ENCODE measurements at places on chromosomes 7 and 10.

- no peak for DNase-seq
These were observed 11.6 kb upstream of the RBP3 start for GRCh38 chr10:47336387-47337134.

DNA sequence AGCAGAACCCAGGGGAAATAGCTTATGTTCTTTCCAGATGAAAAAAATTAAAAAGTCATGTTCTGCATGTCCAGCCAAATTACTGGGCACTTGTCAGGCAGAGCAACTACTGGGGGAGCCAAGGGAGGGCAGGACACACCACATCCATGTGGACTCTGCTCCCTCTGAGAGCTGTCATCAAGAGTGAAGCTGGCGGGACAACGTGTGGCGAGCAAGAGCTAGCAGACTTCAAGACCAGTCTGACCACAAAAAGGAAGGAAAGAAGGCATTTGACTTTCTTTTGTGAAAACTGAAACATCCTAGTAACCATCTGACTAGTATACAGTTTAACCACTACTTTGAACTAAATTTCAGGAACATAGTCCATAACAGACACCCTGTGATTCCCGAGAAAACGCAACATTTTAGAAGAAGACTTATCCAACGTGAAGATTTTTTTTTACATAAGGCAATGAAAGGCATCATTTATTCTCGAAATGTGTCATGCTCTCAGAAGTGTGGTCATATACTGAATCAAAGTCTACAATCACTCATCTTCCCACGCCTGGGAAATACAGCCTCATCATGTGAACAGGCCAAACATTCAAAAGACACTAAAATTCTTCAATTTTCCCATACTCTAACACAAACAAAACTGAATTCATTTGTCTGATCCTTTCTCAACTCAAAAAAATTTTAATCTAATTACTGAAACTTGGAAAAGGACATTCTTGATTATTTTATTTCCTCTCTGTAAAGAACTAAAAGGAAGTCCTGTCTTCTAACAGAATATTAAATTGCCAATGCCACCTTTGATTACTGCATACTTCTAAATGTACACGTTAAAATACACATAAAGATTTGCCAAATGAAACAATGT is 15.5 kb downstream of the CYTH3 start:
- no peak for DNase-seq

GRCh38 chr7:103651593-103652377 is 205.8 kb upstream of the SLC26A5 start:
- no peak for DNase-seq

DNA sequence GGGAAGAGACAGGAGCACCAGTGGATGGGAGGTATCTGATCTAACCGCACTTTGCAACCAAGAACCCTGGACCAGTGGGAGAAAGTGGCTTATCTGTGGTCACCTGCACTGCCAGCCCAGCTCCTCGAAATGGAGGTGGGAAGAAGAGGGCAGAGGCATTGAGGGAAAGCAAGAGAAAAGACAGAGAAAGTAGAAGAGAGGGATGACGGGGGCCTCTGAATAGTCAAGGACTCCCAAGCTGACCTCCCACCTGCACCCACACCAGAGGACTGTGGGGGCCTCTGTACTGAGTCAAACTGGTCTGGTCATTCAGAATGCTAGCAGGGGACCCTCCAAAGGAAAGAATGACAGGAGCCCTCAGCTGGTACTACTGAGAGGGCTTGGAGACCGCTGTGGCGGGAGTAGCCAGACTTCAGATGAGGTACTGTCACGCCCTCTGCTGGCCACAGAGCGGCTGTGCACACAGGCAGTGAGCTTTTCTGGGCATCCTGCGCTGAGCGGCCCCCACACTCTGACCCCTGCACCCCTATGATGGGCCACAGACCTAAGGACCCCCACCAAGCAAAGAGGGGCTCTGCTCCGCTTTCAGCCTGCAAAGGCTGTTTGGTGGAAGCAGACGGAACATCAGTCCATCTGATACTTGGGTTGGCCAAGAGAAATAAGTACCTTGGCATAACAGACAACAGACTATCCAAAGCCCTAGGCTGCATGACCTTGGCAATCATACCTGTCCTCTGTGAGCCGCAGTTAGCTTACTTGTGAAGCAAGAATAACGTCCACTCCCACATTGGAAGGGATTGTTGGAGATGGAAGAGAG is 112.9 kb downstream of the COL13A1 start:
- DNase-seq: peak; percentile 51

DNA sequence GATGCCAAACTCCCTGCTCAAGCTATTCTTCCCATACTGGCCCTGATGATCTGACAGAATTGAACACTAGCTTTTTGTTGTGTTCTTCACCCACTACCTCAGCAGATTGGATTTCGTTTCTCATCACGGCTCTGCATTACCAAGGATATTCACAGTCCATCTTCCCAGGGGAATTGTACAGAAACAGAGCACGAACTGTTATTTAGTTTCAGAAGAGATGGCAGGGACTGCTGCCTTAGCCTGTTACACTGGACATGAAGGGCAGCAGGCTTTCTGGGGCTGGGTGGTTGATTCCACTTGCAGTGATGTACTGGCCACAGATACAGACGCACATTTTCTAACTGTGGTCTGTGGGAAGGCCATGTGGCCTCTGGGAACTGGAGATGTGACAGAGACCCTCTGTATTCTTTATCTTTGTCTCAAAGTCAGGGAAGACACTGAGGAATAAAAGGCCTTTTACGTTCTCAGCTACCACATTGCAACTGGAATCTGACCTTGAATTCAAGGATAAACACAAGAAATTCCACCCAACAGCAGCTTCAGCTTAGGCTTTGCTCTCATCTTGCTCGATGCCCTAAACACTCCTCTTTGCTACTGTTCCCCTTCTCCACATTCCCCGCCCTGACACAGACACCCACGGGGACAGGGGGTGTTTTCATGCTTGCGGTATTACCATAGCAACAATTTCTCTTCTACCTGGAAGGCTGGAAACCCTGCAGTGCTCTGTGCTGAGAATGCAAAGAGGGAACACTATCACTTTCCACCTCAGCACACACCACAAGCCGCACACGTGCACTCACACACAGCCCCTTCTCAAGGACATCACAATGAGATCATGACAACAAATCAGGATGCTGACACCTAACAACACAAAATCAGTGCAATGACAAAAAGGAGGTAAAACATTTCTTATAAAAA is 81.7 kb downstream of the RNF216 start:
- peak; percentile 43 for DNase-seq

GRCh38 chr7:133698127-133698526 is 429.0 kb upstream of the LRGUK start:
- DNase-seq: no peak

- DNase-seq: peak; percentile 35
These were observed 191.2 kb upstream of the PRSS1 start for GRCh38 chr7:142557971-142558582.

DNA sequence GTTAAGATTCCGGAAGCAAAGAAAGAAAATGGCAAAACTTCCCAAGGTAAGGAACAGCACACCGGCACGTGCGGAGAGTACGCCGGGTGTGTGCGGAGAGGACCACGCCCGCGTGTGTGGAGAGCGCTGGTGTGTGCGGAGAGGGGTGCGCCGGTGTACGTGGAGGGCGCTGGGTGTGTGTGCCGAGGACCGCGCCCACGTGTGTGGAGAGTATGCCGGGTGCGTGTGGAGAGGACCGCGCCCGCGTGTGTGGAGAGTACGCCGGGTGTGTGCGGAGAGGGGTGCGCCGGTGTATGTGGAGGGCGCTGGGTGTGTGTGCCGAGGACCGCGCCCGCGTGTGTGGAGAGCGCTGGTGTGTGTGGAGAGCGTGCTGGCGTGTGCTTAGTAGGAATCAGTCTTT is 48.6 kb upstream of the DPYSL4 start:
- DNase-seq: no peak

DNA sequence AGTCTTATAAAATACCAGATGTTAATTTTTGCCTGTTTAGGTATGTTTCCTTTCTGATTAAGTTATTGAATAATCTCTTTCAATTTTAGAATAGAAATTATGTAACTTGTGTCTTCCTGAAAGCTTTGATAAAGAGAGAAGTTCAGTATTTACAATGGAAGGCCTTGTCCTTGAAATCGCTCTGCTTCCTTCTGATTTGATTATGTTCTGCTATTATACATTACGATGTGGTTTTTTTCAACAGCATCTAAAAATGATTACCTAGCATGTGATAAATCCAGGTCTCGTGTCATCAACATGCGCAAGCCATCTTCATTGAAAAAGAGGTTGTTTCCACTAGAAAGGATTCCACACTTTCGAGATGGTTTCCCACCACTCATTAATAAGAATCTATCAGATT is 96.5 kb upstream of the SLC26A5 start:
- no peak for DNase-seq

GRCh38 chr7:139068544-139069399 is 32.9 kb upstream of the ZC3HAV1L start:
- no peak for DNase-seq

DNA sequence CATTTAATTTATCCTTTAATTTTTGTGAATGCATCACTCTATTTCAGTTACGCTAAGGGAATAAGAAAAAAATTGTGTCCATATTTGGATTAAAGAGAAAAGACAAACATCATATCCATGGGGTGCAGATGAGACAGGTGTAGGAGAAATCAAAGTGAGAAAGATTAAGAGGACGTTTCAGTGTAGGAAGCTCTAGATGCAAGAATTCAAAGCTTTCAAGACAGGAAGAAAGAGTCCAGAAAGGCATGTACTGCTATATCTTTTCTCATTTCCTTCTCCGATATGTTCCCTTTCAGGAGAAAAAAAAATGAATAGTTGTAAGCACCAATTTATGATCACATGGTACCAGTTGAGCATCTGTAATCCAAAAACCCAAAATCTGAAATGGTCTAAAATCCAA is 17.0 kb upstream of the C1GALT1 start:
- DNase-seq: no peak

GRCh38 chr7:43583424-43584194 is 701 bp downstream of the STK17A start:
- peak; percentile 73 for DNase-seq

GRCh38 chr10:88565072-88565471 is 18.0 kb downstream of the RNLS start:
- no peak for DNase-seq

- DNase-seq: no peak
These were observed 275.5 kb downstream of the USP6NL start for GRCh38 chr10:11335881-11336430.

GRCh38 chr7:129343099-129343700 is 91.0 kb upstream of the STRIP2 start:
- DNase-seq: no peak

DNA sequence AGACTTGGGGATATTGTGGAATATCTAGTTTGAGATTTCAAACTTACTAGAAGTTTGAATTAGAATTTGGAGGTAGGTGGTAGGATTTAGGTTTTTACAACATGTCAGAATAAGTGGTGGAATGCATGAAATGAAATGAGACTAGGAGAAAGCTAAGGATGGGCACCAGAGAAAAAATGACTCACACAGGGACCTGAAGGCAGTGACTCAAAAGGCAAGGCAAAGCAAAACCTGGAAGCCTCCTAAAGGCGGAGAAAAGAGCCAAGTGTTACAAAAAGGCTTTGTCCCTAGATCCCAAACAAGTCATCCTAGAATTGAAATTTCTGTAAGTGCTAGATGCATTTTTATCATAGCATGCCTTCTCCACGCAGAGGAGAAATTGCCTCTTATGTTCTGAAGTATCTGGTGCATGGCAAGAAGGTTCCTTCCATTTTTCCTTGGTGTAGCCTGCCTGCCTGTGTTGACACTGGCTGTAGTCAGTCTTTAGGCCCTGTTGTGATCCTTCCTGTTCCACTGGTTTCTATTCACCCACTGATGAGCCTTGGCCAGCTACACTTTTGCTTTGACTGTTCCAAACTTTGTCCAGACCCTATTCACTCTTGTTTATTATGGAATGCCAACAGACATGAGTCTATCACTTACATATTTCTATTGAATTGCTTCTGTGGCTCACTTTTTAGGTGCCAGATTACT is 109.3 kb downstream of the ETV1 start:
- DNase-seq: no peak

DNA sequence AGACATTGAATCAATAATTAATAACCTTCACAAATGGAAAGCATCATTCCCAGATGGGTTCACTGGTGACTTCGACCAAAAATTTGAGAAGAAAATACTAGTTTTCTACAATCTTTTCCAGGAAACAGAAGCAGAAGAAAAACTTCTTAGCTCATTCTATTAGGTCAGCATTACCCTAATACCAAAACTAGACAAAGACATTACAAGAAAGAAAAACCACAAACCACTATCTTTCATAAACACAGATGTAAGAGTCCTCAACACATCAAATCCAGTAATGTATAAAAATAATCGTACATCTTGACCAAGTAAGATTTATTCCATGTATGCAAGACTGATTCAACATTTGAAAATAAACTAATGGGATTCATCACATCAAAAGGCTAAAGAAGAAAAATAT is 64.0 kb upstream of the CDK1 start:
- DNase-seq: no peak

DNA sequence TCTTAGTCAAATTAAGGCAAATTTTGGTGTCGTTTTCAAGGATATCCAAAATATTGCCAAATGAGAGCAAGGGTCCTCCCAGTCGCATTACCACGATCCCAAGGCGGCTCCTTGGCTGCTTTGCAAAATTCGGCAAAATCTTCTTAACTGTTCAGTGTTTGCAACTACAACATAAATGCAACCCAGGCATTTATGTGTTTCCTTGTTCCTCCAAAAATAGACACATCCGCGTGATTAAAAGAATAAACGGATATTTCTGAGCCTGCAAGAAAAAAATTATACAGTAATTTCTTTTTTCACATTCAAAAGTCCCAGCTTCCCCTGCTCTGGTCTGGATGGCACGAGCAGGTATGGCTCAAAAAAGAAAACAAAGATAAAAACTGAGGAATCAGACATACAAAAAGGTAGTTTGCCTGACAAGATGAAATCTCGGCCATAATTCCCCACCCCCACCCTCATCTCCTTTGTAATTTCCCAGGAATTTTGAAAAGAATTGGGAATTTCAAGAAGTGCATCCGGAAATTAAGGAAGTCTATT is 6.0 kb downstream of the SKIDA1 start:
- no peak for DNase-seq

Data from CD4-positive, alpha-beta T cell (primary cell).